ENCODE measurements at places on chromosomes 1 and 21.

DNA sequence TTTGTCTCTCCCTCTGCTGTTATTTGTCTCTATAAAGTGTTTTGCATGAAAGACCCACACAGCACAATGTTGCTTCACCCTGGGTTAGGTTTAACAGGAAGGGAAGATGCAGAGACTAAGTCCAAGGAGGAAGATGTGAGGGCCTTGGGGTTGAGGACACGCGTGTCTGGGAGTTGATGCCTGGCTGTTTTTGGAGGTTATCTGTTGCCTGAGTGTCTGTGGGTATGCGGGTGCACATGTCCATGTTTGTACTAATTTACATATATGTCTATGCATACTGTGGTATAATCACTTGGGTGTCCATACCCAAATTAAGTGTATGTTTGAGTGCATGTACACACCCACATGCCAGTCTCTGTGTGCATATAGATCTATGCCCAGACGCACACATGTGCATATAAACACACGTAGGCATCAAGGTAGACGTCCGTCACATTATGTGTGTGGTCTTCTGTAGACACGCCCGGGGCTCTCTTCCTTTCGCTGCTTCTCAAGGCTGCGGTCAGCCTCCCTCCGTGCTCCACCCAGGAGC is 962 bp upstream of the MAN1C1 start:
- no peak for DNase-seq

DNA sequence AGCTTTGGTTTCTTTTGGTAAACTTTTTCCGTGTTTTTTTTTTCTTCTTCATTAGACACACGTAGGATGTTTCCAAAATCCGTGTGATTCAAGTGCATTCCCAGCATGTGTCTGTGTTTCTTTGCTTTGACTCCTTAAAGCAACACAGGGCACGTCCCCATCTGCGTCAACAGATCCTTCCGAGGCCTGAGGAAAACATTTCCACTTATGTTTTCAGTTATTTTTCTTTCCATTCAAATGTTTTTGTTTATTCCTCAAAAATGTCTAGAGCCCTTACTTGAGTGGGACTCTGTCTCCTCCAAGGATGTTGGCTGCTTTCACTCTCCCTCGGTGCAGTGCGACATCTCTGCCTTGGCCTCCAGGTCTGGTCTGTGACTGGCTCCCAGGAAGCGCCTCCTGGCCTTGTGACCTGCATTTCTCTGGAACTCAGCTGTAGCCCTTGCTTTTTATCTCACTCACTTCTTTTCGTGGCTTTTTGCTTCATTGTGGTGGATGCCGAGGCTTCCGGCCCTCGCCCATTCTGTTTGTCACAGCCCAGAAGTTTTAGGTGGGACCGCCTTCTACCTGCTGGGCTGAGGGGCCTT is 31.3 kb upstream of the SLC19A1 start:
- no peak for DNase-seq

GRCh38 chr1:173099166-173099565 is 48.4 kb upstream of the TNFSF18 start:
- DNase-seq, result no peak

DNA sequence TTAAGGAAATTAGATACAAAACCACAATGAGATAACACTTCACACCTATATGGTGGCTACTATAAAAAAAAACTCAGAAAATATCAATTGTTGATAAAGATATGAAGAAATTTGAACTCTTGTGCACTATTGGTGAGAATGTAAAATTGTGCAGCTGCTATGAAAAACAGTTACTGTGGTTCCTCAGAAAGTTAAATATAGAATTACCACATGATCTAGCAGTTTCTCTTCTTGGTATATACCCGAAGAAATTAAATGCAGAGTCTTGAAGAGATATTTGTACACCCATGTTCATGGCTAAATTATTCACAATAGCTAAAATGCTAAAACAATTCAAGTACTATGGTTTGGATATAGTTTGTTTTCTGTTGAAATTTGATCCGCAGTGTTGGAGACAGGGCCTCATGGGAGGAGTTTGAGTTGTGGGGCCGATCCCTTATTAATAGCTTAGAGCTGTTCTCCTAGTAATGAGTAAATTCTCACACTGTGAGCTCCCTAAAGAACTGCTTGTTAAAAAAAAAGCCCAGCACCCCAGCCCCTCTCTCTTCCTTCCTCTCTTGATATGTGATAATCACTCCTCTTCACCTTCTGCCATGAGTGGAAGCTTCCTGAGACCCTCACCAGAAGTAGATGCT is 1412.1 kb downstream of the PLA2G4A start:
- DNase-seq, result no peak

DNA sequence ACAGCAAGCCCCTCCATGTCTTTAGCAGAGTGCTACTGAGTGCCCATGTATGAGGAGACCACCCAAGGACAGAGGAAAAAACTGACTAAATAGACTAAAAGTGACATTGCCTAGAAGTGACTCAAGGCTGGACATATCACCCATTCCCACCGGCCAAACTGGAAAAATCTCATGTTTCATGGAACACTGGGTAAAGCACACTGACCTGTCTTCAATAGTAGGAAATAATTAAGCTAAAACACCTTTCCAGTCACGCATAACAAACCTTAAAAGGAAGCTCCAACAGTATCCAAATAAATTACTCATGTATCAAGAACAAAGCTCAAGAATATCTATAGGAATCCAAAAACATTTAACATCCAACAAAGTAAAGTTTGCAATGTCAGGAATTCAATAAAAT is 120.4 kb downstream of the SNX7 start:
- no peak for DNase-seq

GRCh38 chr1:203088441-203088840 is 2.6 kb upstream of the MYOG start:
- DNase-seq, result no peak

DNA sequence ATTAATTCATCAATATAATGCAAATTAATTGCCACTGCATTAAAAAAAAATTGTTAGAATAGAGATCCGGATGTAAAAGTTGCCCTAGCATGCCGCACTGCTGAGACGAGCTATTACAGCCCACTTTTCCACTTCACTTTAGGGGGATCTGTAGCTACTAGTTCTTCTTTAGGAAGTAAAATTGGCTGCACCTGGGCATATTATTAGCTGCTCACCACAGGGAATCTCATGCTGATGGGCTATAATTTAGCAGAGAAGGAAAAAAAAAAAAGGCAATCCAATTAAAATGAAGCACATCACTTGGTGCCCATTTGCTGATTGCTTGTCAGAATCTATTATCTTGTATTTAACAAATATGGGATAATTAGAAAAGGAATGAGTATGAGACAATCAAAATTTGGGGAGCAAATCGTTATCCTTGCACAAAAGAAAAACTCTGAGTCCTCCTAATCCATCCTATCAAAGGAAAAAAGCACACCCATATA is 233.4 kb downstream of the DSCAM start:
- no peak for DNase-seq

DNA sequence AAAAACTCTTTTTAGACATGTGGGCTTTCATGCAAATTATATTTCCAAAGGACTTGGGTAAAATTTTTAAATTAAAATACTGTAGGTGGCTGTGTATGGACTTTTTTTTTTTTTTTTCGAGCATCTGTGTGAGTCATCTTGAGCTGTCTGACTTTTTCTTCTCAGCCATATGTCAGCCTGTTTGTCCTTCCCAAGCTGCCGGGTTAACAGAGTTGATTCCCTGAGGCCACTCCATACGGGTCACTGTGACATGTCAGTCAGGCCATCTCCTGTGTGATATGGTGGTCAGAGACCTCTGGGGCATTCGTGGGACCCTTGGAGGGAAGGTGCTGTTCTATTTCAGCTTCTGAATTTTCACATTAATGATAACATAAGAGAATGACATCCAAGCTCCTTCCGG is 148.3 kb downstream of the KCNJ6 start:
- DNase-seq, result no peak

- DNase-seq, result no peak
Observed at GRCh38 chr1:228016181-228016510, 9.3 kb downstream of the WNT3A start.

DNA sequence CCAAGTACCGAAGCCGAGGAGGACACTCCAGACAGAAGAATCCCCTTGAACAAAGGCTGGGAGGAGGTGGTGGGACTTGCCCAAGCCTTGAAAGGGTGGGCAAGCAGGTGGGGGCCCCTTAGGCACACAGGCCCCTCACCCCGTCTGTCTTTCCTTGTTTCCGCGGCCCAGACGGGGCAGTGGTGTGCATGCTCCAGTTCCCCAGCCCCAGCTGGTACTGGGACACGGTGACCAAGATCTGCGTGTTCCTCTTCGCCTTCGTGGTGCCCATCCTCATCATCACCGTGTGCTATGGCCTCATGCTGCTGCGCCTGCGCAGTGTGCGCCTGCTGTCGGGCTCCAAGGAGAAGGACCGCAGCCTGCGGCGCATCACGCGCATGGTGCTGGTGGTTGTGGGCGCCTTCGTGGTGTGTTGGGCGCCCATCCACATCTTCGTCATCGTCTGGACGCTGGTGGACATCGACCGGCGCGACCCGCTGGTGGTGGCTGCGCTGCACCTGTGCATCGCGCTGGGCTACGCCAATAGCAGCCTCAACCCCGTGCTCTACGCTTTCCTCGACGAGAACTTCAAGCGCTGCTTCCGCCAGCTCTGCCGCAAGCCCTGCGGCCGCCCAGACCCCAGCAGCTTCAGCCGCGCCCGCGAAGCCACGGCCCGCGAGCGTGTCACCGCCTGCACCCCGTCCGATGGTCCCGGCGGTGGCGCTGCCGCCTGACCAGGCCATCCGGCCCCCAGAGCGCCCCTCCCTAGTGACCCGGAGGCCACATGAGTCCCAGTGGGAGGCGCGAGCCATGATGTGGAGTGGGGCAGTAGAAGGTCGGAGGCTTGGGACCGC is 50.8 kb downstream of the OPRD1 start:
- no peak for DNase-seq

DNA sequence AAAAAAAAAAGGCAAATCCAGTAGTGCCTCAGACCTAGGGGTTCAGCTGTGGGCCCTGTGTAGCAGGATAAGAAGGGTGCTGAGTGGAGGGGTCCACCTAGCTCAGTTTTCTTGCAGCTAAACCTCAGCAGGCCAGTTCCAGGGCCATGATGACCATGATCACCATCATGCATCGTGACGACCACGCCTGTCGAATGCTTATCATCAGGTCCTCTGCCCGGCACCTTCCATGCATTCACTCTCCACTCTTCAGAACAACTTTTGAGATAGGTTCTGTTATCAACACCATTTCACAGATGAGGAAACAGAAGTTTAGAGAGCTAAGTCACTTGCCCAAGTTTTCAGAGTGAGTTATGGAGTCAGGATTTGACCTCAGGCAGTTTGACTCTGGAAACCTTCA is 54.9 kb downstream of the ACBD3 start:
- DNase-seq, result no peak

DNA sequence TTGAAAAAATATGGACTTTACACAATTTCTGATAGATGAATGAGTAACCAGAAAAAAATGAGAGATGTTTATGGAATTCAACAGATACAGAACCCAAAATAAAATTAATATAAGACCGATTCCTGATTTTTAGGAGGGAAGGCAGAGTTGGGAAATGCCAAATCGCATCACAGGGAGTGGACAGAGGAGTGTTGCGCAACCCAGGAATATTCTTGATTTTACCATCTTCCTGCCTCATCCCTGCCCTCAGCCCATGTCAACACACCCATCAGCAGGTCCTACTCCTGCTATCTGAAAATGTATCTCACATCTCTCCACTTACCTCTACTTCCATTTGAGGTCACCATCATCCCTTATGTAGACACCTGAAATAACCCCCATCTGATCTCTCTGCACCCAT is 221.0 kb downstream of the DSCAM start:
- DNase-seq, result no peak

GRCh38 chr1:187264995-187265602 is 436.4 kb downstream of the PLA2G4A start:
- DNase-seq, result no peak
